Vagina (tissue), 2 donors: ENCODE measurements at places on chromosomes 12 and 14.

GRCh38 chr12:24823808-24824515 lies 124.9 kb downstream of the BCAT1 start:
- DNase-seq = no peak

GRCh38 chr12:56377310-56377988 lies 14.8 kb upstream of the APOF start:
- no peak for DNase-seq

DNA sequence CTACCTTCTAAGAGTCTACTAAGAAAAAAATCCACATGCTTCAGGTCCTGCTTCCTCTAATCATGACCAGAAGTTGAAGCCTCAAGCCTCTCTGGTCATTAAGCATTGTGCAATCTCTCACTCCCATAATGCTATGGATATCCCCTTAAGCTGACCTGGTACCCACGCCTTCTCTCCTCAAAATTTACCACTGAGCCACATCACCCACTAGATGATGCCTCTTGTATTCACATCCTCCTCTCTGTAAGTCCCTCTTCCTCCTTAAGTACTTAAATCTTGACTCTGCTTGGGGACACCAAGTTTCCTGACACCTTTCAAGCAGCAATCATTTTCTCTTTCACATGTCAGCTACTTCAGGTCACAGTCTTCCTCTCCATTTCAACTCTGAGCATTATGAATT lies 9.8 kb downstream of the GALNT4 start:
- no peak for DNase-seq

- no peak for DNase-seq
Measured at GRCh38 chr12:130791629-130792028, 47.4 kb downstream of the STX2 start.

DNA sequence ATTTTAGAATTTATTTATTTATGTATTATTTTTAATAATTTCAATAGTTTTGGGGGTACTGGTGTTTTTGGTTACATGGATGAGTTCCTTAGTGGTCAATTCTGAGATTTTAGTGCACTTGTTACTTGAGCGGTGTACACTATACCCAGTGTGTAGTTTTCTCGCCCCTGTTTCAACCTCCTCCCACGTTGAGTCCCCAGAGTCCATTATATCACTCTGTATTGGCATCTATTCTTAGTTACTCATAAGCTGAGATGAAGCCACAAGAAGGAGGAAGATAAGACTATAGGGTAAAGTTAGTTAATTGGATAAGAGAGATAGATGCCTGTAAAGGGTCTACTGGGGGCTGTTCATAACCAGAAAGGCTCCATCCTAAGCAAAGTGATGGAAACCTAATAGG lies 4.0 kb downstream of the C1S start:
- no peak for DNase-seq

- DNase-seq = no peak
Measured at GRCh38 chr14:39469094-39469710, 37.0 kb upstream of the FBXO33 start.

- no peak for DNase-seq
Measured at GRCh38 chr12:44972746-44973421, 78.0 kb downstream of the DBX2 start.

GRCh38 chr12:614411-614970 lies 48.8 kb downstream of the NINJ2 start:
- no peak for DNase-seq

DNA sequence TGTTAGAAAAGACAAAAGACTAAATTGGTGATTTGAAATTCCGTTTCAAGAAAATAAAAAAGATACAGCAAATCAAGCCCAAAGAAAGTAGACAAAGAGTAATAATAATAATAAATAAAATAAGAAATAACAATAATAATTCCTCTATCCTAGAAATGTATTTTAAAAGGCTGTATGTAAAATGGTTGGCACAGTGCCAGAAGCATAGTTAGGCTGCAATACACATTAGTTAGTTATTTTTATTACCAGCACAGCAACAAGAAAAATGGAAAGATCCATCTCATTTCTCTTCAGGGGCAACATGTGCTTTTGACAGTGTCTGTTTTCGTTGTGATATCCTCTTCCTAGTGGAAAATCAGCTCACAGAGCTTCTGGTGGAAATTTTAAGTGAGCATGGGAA lies 174.1 kb upstream of the TMTC1 start:
- DNase-seq = no peak

DNA sequence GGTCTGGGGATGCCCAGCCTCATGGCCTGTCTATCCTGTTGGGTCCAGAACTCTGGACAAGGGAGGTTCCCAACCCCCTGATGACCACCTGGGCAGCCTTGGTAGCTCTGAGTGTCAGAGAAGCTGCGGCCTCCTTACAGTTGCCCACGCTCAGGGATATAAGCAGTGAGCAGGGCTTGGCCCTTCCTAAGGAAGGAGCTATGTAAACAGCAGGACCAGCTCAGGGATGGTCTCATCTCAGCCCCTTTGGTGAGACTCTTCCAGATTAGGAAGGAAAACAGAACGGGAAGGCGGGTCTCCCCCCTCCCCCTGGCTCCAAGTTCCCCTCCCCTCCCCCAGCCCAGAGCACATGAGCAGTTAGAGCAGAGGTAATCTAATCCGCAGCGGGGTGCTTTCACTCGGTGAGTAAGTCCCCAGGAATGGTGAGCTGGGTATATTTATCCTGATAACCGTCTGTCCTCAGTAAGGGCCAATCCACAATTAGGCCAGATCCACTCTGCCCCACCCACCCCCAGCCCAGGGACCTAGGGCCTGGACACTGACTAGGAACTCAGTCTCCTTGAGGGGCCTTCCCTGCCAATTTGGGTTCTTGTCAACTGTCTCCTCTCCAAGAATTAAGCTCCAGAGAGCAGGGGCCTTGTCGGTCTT lies 29.5 kb upstream of the RPLP0 start:
- DNase-seq = no peak

GRCh38 chr12:8108808-8109398 lies 14.5 kb upstream of the CLEC4A start:
- DNase-seq = no peak

DNA sequence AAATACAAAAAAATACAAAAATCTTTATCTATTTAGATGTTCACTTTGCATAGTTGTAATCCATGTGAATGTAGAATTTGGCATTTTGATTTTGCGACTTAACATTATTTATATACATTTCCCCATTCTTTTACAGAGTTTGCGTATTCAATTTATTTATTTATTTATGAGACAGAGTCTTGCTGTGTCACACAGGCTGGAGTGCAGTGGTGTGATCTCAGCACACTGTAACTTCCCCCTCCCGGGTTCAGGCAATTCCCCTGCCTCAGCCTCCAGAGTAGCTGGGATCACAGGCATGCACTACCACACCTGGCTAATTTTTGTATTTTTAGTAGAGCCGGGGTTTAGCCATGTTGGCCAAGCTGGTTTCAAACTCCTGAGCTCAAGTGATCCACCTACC lies 25.3 kb upstream of the STRN3 start:
- DNase-seq = no peak

DNA sequence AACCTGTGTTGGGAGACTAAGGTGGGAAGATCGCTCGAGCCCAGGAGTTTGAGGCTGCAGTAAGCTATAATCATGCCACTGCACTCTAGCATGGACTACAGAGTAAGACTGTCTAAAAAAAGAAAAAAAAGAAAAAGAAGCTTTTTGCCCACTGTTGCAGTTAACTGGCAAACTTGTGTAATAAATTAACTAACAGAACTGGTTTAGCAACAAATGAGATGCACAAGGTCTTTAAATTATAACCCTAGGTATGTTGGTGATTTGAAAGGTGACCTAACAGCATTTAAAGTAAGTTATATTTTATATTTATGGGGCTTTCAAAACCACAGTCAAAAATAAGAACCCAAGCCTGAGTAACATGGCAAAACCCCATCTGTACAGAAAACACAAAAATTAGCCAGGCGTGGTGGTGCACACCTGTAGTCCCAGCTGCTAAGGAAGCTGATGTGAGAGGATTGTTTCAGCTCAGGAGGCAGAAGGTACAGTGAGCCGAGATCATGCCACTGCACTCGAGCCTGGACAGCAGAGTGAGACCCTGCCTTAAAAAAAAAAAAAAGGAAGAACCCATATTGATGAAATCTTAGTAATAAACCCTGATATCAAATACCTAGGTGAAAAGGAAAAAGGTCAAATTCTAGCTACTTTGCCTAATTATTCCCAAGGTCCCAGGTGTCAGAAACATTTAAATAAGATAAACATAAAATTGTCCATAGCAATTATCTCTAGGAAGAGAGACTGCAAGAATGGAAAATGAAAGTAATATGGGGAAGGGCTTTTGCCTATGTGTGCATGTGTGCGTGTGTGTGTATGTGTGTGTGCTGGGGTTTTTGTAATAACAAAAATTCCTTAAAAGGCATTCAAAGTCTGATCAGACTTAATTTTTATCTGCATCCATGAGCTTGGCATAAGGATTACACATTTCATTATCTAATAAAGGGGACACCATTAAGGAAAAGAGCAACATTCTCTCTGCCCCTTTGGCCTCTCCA lies 15.4 kb downstream of the SYNE2 start:
- DNase-seq = no peak

DNA sequence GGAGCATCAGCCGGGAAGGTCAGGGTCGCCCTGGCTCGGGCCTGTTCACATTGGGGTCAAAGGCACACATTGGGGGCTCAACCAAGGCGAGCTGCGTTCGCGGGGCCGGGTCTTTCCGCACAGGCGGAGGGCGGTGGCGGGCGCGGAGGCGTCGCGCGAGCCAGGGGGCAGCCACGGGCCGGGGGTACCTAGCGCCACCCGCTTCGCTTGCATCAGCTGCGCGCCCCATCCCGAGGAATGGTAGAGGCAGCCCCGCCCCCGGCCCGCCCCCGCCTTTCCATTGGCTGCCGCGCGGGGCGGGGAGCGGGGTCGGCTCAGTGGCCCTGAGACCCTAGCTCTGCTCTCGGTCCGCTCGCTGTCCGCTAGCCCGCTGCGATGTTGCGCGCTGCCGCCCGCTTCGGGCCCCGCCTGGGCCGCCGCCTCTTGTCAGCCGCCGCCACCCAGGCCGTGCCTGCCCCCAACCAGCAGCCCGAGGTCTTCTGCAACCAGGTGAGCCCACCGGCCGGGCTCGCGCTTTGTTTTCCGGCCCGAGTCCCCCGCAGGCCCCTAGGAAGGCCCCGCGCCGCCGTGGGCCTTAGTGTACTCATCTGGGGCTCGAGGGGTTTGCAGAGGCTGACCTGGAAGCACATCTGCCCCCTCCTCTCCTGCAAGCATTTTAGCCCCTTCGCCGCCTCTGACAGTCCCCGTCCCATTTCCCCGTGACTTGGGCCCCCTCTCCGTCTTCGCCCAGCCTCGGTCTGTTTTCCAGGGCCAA lies at the start of gene ALDH2:
Gene ALDH2 (plus strand): TSS at position 326 of the 754 bp plus-strand sequence. CDS start 50 bp downstream, at position 376.
- DNase-seq = no peak

- DNase-seq = no peak
Measured at GRCh38 chr14:68728342-68729106, 64.3 kb downstream of the ZFP36L1 start.

DNA sequence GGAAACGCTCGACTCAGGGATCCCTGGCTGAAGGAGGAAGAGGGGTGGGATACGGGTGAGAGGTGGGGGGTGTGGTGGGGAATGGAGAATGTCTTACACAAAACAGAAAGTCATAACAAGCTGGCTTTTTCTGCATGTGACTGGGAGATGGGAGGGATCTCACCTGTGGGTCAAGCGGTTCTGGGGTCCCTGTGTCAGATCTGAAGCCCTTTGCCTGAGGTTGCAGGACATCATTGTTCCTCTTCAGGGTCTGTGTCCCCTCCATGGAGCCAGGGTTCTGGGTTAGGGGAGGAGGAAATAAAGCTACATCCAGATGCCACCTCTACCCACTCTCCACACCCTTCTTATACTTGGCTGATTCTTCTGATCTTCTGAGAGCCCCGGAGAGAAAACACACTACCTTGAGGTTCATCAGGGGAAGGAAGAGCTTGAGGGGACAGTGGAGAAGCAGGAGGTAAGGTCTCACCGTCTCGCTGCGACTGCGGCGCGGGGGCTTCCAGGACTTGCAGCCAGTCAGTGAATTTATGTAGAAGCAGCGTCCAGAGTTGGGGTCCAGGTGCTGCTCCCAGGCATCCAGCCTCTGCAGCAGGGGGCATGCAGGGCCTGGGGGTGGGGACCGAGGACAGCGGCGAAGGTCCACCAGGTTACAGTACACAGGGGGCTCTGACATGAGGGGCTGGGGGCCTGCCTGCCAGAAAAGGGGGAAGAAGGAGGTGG lies 2.5 kb downstream of the ARHGAP9 start:
- DNase-seq = no peak

DNA sequence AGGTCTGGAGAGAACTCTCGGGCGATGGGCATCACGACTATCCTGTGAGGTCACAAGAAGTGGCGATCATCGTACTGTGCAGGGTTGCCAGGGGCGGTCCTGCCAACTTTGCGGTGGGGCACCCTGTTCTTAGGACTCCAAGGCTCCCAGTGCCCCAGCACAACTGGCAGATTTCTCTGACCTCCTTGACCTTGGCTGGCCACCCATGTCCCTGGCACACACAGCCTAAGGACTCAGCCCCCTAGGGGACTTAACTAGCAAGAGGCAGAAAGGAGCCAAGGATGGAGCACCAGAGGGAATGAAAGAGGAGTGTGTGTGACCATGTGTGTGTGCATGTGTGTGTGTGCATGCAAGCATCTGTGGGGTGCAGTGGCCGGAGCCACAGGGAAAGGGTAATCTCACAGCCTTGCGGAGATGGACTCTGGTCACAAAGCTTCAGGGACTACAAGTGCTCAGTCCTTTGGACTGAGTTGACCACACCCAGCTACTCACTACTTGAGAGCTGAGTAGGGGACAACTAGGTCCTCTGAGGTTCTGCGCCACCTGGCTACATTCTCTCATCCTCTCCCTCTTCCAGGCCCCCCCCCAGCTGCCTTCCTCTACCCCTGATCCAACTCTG lies 13.7 kb downstream of the SLC48A1 start:
- no peak for DNase-seq

DNA sequence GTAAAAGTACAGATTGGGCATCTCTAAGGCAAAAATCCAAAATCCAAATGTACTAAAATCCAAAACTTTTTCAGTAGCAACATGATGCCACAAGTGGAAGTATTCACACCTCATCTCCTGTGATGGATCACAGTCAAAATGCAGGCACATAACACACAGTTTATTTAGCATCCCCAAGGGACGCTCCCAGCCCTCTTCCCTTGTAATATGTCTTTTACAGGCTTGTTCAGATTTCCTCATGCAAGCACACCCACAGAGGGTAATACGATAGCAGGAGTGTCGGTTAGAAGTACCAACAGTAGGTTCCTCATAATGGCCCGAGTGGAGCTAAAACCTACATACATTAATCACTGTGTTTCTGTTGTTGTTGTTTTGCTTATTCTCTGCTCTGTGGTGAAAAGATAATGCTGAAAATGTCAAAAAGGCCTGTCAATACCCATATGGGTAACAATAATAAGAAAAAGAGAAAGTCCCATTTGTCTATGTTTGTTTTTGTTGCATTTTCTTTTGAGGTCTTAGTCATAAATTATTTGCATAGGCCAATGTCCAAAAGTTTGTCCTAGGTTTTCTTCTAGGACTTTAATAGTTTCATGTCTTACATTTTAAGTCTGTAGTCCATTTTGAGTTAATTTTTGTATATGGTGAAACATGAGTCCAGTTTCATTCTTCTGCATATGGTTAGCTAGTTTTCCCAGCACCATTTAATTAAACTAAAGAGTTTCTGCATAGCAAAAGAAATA lies 133.1 kb downstream of the LRIG3 start:
- no peak for DNase-seq

GRCh38 chr12:82665142-82665923 lies 21.4 kb upstream of the TMTC2 start:
- DNase-seq = no peak
